ENCODE measurements at places on chromosomes 4 and X.

DNA sequence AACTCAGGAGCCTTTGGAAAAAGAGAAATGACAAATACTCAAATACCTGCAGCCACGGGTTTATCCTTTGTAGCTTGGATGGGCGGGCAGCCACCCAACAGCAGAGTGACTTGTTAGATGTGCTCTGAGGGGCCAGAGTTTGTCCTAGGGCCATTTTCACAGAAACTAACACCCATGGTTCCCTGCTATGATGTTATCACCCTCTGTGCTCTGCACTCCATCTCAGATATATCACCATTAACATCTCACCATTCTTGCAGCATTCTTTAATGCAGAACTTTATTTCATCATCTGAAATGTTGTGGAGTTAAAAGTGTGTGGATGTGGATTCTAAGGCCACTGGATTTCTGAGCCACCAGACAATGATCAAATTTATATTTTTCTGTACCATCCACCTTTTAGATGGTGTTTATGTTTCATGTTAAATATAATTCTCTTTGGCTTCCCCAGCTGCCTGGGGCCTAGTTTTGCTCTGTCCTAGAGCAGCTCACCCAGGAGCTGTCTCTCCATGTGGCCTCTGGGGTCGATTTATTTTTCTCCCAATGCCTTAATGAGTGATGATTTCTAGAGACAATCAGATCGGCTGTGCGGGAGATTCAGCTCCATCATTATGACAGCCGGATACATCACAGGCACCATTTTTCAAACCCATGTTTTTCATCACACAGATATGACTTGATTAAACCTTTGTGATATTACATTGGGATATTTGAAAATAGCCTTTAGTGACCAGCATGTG is 380.8 kb downstream of the BCOR start:
- no peak for DNase-seq

- DNase-seq = no peak
Measured at GRCh38 chrX:11321986-11322385, 28.8 kb downstream of the AMELX start.

- DNase-seq = no peak
Measured at GRCh38 chr4:8090744-8091301, 67.8 kb downstream of the ABLIM2 start.

DNA sequence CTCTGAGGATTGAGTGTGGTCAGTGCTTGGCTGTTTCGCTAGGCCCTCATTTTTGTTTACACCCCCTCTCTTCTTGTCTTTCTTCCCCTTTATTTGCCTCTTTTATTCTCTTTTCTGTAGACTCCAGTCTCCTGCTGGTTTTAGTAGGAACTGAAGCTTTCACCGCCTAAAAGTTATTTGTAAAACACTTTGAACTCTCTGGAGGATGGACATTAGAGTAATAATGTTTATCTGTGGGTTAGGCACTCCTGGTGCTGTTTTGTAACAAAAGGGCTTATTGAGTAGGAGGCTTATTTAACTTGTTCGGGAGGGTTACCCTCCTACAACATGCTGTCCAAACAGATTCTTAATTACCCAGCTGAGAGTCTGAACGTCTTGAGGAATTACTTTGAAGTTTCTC is 1.6 kb upstream of the ARHGAP10 start:
- no peak for DNase-seq

DNA sequence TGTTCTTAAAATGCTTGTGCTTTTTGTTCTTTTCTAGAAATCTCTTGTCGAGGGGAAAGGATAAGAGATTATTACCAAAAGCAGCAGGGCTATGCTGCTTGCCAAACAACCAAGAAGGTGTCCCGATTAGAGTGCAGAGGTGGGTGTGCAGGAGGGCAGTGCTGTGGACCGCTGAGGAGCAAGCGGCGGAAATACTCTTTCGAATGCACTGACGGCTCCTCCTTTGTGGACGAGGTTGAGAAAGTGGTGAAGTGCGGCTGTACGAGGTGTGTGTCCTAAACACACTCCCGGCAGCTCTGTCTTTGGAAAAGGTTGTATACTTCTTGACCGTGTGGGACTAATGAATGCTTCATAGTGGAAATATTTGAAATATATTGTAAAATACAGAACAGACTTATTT is 81.5 kb upstream of the PACRGL start:
- no peak for DNase-seq

DNA sequence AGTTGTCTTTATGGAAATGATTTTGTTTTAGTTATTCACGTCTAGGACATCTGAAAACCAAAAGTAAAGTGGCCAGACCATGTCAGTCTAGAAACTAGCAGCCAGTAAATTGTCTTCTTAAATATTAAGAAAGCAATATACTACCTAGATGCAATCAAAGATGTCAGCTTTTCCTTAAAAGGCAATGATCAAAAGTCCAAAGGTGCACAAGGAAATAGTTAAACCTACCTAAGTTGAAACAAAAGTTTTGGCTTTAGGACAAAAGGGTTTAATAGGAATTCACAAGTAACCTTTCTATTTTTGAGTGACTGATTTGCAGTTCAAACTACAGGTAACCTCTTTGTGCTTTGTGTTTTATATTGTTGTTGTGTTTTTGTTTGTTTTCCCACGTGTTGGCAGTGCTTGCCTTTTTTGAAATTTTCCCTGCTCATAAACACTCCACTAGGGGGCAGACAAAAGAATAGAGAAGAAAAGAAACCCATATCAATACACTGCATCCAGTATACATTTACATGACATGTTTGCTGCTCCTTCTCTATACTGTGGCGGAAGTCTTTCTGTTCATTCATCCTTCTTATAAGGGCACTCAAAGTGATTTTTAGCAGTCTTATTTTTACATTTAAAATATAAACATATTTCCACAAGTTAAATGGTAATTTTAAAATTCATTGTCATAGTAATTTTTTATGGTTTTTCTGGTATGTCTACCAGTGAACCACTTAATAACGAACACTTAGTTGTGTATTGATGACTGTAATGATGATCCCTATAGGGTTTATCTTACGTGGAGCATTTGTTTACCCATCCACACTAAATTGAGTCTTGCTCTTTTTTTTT is 62.7 kb downstream of the GAB1 start:
- no peak for DNase-seq

GRCh38 chr4:7061815-7062214 is 6.0 kb downstream of the GRPEL1 start:
- DNase-seq = no peak

DNA sequence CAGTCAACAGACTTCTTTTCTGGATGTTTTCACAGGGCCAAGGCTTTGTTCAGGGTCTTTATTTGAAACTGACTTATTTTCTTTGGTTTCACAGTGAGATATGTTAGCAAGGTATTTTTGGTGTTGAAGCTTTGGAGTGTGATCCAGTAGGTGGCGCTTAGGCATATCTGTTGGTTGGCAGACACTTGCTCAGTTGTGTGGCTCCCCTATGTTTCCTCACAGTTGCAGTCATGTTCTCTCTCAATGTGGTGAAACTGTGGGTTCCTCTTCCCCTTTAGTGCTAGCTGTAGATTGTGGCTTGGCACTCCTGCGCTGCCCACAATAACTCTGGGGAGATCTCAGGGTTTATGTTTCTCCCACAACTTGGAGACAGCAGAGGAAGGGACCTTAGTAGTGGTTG is 460.8 kb downstream of the SLITRK2 start:
- no peak for DNase-seq

DNA sequence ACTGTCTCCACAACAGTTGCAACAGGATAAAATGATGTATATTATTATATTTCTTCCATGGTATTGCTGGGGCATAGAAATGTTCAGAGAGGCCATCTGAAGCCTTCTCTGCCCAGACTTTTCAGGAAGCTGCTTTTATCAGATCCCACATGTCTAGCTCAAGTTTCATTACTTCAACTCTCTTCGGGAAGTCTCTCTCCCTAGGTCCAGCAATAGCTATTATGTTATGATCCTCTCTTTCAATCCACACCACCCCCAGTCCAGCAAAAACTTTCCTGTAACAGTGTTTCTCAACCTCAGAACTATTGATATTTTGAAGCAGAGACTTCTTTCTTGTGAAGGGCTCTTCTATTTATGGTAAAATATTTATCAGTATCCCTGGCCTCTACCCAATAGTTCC is 44.9 kb downstream of the CXCL1 start:
- no peak for DNase-seq

All from CD4-positive, alpha-beta T cell treated with Interferon alpha-2 for 1 hour (primary cell).